ENCODE measurements at places on chromosomes 6 and 20.

GRCh38 chr6:165755583-165755982 is 92.5 kb upstream of the PDE10A start:
- no peak for DNase-seq

- DNase-seq, result no peak
Observed at GRCh38 chr20:58213121-58213520, 15.3 kb downstream of the ANKRD60 start.

GRCh38 chr20:23105193-23105592 is 19.1 kb upstream of the CD93 start:
- DNase-seq, result no peak

DNA sequence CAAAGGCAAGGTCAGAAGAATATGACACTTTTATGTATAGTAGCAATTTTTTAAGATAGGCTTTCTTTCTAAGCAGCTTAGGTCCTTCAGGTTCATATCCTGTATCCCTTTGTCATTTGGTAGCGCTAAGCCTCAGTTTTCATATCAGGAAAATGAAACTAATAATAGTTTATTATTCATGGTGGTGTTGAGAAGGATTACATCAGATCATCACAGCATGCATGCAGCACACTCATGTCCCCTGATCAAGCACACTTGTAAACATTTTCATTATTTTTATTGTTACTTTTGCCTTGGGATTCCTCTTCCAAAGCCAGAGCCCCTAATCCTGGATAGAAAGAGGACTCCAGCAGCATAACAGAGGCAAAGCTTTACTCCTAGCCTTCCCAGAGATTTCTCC is 70.2 kb upstream of the ADGRF1 start:
- no peak for DNase-seq

- no peak for DNase-seq
Observed at GRCh38 chr6:17212546-17213371, 68.4 kb upstream of the RBM24 start.

GRCh38 chr20:34562641-34563040 is 4.1 kb downstream of the MAP1LC3A start:
- no peak for DNase-seq

GRCh38 chr20:46557231-46557956 is 6.9 kb upstream of the OCSTAMP start:
- DNase-seq, result no peak

Measured in stimulated activated CD4-positive, alpha-beta T cell treated with anti-CD3 and anti-CD28 coated beads, Interleukin-12 subunit alpha, Interleukin-12 subunit beta, amount 100 ng/mL, for 48 hours (primary cell).